ENCODE measurements at places on chromosomes 1 and 21.
A peak's percentile ranks its signal among the peaks of the same experiment; 100 is the strongest.

DNA sequence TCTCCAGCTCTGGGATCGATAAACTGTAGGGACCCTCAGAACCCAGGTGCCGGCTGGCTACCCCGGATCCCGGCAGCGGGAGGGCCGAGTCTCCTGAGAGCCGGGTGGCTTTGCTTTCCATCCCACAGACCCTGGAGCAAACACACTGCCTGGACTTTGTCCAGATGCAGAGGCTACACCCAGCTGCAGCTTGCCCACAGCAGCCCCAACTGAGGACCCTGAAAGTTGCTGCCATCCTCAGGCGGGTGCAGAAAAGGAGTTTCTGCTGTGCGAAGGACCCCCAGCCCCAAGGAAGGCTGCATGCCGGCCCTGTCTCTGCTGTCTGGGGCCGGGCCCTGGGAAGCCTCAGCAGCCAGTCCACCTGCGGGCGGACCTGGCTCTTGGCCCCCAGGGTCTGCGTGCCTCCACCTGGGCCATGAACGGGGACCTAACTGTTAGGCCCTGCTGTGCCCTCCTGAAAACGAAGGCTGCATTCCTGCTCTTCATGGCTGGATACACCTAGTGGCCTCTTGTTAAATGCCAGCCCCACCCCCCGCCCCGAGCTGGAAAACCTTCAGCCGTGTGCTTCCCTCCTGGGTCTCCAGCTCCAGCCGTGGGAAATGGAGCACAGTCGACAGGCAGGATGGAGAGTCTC, 97.5 kb upstream of the ARHGEF16 start:
- DNase-seq, result no peak

GRCh38 chr1:40383488-40384412, 10.2 kb downstream of the SMAP2 start:
- no peak for DNase-seq

- DNase-seq, result no peak
These were observed 2.7 kb downstream of the IFFO2 start for GRCh38 chr1:18953731-18954231.

DNA sequence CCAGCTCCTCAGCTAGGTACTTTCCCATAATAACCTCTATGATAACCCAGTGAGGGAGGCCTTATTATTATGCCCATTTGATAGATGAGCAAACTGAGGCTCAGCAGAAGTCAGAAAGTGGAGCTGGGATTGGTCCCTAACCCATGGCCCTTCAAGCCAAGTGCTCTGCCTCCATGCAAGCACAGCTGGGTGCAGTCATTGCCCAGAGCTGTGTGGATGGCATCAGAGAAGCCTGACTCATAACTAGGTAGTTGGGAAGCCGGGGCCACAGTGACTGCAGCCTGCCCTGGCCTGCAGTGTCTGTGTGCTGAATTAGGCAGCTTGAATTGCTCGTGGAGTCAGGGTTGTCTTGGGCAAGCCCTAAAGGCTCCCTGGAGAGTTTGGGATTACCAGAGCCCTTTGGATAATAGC, 89.9 kb upstream of the SLC2A1 start:
- DNase-seq, result no peak

GRCh38 chr1:220891224-220892085, 12.2 kb downstream of the HLX start:
- no peak for DNase-seq

DNA sequence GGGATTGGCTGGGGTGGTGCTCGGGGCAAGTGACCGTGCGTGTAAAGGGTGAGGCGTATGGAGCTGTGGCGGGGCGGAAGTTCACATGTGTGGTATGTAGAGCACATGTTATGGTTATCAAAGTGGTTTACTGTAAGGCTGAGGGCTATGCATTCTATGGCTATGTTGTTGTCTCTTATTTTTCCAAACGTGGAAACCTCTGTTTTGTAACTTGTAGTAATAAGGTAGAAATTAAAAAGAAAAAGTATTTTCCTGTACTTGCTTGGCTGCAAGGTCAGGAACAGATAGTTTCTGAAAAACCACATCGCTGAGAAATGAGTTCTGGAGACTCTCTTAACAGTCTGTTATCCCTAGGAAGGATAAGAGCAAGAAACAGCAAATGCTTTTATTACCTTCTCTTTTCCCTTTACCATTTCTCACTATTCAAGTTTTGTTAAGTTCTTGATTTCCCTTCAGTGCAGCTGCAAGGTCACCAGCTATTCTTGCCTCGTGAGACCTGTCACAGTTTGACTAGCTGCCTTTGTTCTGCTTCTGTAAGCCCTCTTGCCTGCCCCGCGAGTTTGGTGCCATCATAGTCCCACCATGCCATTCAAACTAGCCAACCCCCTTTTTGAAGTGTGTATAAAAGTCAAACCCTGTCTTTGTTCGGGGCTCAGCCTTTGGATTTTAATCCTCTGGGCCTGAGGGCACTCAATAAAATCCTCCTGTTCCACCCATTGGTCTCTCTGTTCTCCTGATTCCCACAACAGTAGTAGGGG, 9.5 kb downstream of the RNU1-2 start:
- DNase-seq, result peak; percentile 56

DNA sequence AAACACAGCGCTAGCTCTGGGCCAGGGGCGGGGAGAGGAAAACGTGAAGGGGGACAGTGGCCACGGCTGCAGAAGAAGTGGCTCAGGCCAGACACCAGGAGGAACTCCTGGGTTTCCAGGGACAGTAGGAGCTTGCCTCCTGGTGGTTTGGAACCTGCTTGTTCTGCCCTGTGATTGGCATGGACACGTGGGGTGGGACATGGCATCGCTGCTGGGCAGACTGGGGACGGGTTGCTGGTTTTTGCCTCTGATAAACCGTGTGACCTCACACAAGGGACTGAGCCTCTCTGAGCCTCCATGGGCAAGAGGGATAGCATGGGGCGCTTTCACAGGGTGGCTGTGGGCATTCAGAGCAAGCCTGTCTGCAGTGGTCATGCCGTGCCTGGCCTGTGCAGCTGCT, 7.5 kb upstream of the PLCH2 start:
- no peak for DNase-seq

DNA sequence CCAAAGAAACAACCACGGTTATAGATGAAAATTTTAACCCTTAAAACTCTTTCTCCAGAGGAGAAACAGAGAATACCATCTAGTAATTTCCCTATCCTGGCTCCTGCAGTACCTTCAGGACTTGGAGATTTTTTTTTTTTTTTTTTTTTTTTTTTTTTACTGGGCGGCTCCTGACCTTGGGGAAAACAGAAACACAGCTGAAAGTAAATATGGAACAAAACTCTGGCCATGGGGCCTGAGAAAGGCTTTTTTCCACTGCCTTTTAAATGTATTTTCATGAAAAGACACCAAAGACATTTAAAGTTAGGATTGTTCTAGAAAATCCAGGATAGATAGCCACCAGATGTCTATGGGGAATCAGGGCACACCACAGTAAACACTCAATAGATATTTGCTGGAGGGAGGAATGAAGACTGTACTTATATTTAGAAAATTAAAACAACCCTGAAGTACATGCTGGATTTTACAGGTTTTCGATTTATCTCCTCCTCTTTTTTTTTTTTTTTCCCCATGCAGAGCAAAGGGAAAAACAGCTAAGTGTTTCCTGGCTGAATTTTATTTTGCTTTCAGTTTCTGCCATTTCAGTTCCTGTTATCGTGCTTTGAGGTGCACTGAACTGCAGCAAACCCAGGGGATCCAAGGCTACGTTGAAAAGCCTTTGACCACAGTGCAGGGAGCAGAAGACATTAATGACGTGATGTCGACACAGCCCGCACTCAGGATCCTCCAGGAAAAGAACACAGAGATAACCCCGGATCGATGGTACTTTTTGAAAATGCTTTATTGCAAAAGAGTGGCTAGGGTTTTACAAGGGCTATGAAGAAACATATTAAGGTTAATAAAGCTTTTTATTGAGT, 35.7 kb upstream of the CNN3 start:
- peak; percentile 35 for DNase-seq

GRCh38 chr1:26130695-26131094, 19.1 kb downstream of the PDIK1L start:
- DNase-seq, result no peak

GRCh38 chr21:36478207-36478701, 1.7 kb downstream of the CLDN14 start:
- DNase-seq, result peak; percentile 41

- no peak for DNase-seq
These were observed 26.1 kb upstream of the MAN1A2 start for GRCh38 chr1:117341123-117341522.

- peak; percentile 34 for DNase-seq
These were observed 174.4 kb downstream of the PGBD5 start for GRCh38 chr1:230251644-230252191.

GRCh38 chr1:156676114-156676819, 940 bp downstream of the NES start:
- DNase-seq, result no peak

- DNase-seq, result no peak
These were observed 100.3 kb downstream of the PHTF1 start for GRCh38 chr1:113659035-113659434.

- DNase-seq, result no peak
These were observed 110.6 kb downstream of the HS2ST1 start for GRCh38 chr1:87024936-87025540.

- DNase-seq, result no peak
These were observed 8.1 kb downstream of the GNAI3 start for GRCh38 chr1:109556563-109556962.

DNA sequence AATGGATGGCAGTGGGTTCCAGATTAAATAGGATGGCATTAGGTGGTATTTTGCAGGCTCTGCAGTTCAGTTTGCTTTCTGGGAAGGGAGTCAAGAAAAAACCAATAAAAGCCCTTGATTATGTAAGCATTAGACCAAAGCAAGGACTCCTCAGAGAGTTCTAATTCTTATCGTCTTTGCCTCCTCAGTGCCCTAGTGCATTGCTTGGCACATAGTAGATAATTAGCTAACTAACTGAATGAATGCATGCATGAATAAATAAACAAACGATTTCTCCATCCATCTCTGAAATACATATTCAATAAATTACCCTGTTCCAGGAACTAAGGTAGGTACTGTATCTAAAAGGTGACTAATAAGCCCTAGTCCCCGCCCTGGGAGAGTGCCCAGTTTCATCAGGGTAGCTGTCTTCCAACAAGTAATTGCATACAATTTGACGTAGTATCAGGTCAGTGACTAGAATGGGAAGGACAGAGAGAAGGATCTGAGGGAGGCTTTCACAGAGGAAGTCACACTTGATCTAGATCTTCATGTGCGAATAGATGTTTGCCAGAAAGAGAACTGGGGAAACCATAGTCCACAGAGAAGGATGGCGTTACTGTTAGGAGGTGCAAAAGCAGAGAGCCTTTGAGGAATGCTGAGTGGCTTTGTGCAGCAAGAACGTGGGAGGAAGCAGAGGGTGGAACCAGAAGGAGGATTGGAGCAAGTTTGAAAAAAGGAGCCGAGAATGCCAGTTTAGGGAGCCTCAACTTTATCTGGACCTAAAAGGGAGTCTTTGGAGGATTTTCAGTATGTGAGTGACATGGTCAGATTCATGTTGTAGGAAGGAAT, 111.4 kb downstream of the TBX19 start:
- DNase-seq, result no peak

DNA sequence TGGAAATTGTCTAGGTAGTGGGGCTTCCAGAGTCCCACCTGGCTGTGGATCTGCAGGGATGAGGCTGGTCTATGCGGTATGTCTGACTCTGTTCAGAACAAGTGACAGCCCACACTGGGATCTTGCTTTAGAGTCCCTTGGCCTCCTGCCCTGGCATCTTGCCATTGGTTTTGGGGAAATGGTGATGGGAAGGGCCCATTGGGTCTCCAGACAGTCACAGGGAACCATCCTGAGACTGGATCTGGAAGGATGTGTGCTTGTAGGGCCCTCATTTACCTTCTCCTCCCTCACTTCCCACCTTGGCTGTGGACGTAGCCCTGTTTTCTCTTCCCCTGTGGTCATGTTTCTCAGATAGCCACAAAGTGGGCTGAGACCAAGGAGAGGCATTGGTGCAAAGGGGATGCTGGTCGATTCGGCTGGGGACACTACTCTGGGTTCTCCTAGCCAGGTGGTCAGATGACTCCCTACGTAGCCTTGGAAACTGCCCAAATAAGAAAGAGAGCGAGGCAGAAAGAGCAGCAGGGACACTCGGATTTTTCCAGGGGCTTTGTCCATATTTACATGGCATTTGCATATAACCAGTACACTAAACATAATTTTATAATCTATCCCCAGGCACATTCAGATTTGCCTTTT, 15.1 kb downstream of the SOX13 start:
- DNase-seq, result no peak

- no peak for DNase-seq
These were observed 6.5 kb downstream of the TMEM82 start for GRCh38 chr1:15748690-15749398.

DNA sequence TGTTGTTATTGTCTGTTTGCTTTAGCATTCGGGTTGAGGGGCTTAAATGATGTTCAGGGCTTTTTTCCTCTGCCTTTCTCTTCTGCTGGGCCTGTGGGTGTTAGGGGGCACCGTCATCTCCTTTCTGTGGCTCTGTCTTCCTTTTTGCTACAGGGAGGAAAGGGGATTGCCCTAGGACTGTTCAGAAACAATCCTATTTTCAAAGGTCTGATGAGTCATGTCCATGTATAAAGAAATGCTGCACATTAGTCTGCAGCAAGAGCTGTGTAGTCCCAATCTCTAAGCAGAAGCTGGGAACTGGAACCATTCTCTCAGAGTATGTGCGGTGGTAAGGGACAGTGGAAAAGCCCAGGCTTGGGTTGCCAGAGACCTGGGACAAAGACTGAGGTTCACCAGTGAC, 462.3 kb downstream of the OMA1 start:
- DNase-seq, result no peak

DNA sequence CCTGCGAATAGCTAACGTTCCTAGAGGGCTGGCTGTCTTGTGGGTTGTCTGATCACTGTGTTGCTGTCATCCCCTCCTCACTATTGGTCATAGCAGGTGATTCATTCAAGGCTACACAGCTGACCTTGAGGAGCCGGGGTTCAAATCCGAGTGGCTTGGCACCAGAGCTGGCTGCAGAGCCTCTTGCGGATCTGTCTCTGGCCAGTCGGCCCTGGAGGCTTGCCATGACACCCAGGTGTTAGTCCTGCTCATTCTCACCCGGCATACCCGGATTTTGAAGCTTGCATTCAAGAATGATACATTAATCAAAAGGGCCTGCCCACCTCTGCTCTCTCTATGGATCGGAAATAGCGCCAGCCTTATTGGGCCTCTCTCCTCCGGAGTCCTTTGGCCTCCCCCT, 110.4 kb downstream of the DHRS3 start:
- no peak for DNase-seq

DNA sequence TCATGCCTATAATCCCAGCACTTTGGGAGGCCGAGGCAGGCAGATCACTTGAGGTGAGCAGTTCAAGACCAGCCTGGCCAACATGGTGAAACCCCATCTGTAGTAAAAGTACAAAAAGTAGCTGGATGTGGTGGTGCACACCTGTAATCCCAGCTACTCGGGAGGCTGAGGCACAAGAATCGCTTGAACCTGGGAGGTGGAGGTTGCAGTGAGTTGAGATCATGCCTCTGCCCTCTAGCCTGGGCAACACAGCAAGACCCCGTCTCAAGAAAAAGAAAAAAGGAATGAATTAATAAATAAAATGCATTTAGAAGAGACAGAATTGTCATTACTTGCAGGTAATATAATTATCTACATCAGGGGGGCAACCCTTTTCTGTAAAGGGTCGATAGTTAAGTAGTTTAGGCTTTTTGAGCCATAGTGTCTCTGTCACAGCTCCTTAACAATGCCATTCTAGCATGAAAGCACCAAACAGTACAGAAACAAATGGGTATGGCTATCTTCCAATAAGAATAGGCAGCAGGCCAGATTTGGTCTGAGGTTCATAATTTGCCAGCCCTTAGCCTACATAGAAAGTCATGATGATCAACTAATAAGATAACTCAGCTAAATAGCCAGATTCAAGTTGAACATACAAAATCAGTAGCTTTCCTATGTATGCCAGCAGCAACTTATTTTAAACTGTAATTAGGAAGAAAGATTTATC, 56.8 kb downstream of the RPRD2 start:
- no peak for DNase-seq

GRCh38 chr1:47875831-47876586, 121.2 kb downstream of the TRABD2B start:
- no peak for DNase-seq

Measured in activated CD4-positive, alpha-beta T cell treated with anti-CD3 and anti-CD28 coated beads, Interleukin-2, amount 50 U/mL, for 48 hours (primary cell).